ENCODE measurements at places on chromosomes 13 and 19. TPM values are rescaled to one million over a fixed set of nuclear protein-coding genes. Genes with fewer than 3 reads are reported as not detected.

- DNase-seq: no peak
These were observed 24.6 kb downstream of the SBNO2 start for GRCh38 chr19:1149259-1150045.

The BST2 gene
- polyA plus RNA-seq: 115 TPM

The SELENOV gene
- not detected for polyA plus RNA-seq

DNA sequence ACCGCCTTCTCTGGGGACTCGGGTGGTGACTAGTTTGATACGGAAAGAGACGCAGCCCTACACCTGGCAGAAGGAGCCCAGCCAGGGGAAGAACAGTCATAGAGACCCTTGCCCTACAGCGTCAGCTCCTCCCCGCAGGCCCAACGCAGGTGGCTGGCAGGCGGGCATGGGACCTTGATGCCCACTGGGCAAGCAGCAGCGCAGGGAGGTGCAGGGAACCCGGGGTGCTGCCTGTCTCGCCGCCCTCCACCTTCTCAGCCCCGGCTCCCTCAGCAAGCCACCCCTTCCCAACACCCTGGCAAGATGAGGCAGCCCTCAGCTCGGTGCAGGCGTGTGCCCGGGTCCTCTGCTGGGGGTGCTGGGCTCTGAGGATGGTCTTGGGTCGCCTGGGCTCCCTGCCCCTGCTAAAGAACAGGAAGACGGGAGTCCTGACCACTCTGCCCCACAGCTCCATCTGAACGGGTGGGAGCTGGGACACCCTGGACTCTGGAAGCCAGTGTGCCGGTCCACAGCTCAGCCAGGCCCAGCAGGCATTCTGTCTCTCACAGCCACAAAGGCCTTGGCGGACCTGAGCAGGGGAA, 9.0 kb downstream of the MIER2 start:
- DNase-seq: no peak

- no peak for DNase-seq
These were observed 698.8 kb downstream of the UQCRFS1 start for GRCh38 chr19:28514166-28514565.

DNA sequence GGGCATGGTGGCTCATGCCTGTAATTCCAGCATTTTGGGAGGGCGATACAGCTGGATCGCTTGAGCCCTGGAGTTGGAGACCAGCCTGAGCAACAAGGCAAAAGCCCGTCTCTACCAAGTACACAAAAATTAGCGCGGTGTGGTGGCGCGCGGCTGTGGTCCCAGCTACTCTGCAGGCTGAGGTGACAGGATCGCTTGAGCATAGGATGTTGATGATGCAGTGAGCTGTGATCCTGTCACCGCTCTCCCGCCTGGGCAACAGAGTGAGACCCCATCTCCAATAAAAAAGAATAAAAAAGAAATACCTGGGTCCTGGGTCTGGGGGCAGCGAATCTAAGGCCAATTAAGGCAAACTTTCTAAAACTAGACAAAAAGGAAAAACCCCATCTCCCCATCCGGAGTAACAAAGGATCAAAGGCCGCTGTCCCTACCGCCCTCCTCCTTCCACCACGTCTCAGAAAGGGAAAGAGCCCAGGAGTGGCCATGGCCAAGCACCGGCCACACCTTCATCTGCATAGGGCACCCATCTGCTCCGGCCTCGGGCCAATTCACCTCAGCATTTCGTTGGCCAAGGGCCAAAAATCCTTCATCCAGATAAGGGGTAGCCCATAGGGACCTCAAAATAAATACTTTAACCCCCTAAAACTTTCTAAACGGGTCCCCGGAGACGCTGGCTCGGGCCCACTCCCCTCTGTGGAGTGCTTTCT, 851 bp downstream of the ZNF320 start:
- peak; percentile 2 for DNase-seq

The SEMA6B gene
- polyA plus RNA-seq: not detected

The KLHL1 gene
- polyA plus RNA-seq: not detected

GRCh38 chr13:97125810-97126738, 96.1 kb upstream of the MBNL2 start:
- no peak for DNase-seq

DNA sequence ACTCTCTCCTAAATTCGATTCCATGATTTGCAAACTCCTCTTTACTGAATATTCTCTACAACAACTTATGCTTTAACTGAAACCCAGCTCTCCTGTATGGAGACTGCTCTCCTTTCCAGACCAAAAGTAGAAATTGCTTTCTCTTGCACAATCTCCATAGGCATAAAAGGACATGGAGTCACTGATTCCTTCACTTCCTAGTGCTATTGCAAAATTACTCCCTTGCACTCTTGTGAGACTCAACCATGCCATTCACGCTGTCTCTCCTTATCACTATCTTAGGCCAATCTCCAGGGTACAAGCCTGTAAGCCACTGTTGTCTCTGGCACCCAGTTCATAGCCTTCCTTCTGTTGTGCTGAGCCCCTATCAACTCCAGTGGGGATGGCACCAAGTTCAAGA, 30.6 kb downstream of the SERPINE3 start:
- no peak for DNase-seq

DNA sequence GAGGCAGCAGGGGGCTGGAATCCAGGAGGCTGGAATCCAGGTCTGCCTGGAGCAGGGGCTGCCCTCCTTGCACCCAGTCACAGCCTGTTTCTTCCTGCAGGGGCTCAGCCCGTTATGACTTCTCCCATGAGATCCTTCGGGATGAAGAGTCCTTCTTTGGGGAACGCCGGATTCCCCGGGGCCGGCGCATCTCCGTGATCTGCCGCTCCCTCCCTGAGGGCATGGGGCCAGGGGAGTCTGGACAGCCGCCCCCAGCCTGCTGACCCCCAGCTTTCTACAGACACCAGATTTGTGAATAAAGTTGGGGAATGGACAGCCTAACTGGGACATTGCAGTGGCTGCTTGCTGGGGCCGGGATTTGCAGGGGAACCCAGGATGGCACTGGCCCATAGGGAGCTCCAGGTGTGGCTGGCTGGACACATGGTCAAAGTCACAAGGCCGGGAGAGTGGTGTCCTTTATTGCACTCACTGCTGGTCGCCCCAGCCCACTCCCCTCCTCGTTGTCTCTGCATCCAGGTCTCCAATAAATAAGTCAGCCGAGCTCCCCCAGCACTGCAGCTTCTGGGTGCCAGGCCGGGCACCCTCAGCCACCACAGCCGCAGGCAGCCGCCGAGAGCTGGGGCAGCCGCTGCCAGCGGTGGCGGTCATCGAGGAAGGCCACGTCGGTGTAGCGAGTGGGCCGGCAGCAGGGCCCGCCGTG, 872 bp downstream of the PSPN start:
- no peak for DNase-seq

DNA sequence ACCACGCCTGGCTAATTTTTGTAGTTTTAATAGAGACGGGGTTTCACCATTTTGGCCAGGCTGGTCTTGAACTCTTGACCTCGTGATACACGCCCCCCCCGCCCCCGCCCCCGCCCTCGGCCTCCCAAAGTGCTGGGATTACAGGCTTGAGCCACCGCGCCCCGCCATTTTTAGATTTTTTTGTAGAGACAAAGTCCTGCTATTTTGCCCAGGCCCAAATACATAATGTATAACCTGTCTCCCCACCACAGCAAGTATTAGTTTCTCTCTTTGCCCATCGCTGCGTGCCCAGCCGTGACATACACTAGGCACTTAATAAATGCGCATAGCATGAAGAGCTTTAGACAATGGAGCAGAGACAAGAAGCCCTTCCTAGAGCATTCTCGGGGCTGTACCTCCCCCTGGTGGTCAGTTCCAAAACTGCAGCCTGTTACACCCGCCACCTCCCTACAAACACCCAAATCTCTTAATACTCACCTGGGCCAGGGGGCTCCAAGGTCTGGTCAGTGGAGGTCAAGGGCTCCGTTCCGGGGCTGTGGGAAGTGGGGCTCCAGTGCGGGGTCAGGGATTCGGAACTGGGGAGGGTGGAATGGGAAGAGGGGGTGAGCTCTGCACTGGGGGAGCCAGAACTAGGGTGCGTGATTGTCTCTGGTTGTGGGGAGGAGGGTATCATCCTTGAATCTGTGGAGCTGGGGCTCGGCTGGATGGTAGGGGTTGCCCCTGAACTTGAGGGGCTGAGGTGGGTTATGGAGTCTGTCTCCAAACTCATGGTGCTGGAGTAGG, 22.5 kb downstream of the IQCN start:
- peak; percentile 76 for DNase-seq

The CACTIN gene
- polyA plus RNA-seq: 9.5 TPM

- no peak for DNase-seq
These were observed 734 bp downstream of the TYROBP start for GRCh38 chr19:35907377-35907745.

- DNase-seq: no peak
These were observed 277.9 kb downstream of the ZNF536 start for GRCh38 chr19:30649934-30650614.

The ICAM3 gene
- 244 TPM for polyA plus RNA-seq

The ZNF382 gene
- 10.3 TPM for polyA plus RNA-seq

The VMAC gene
- 7.0 TPM for polyA plus RNA-seq

- no peak for DNase-seq
These were observed 29.5 kb upstream of the CEBPG start for GRCh38 chr19:33343859-33344572.

The ZNF132 gene
- polyA plus RNA-seq: 2.4 TPM

- no peak for DNase-seq
These were observed 471.4 kb downstream of the LIG4 start for GRCh38 chr13:107743983-107744382.

GRCh38 chr13:26759249-26759906, 1.2 kb downstream of the GPR12 start:
- DNase-seq: no peak

DNA sequence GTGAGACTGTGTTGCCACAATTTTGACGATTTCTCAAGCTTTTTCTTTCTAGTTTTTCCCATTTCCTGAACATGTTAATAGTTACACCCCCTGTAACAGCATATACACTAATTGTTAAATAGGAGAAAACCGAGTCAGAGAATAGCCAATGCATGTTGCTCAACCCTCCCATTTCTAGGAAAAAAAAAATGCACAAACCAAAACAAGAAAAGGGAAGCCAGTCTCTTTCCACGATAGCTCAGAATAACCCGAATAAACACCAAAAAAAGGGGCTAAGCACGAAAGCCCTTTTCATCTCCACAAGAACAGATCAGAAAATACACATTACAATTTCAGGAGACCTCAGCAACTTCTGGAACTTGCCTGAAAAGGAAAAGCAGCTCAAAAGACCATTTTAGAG, 16.3 kb downstream of the LATS2 start:
- no peak for DNase-seq

The ZIC2 gene
- not detected for polyA plus RNA-seq

- no peak for DNase-seq
These were observed 4.1 kb downstream of the HMG20B start for GRCh38 chr19:3576696-3577443.

DNA sequence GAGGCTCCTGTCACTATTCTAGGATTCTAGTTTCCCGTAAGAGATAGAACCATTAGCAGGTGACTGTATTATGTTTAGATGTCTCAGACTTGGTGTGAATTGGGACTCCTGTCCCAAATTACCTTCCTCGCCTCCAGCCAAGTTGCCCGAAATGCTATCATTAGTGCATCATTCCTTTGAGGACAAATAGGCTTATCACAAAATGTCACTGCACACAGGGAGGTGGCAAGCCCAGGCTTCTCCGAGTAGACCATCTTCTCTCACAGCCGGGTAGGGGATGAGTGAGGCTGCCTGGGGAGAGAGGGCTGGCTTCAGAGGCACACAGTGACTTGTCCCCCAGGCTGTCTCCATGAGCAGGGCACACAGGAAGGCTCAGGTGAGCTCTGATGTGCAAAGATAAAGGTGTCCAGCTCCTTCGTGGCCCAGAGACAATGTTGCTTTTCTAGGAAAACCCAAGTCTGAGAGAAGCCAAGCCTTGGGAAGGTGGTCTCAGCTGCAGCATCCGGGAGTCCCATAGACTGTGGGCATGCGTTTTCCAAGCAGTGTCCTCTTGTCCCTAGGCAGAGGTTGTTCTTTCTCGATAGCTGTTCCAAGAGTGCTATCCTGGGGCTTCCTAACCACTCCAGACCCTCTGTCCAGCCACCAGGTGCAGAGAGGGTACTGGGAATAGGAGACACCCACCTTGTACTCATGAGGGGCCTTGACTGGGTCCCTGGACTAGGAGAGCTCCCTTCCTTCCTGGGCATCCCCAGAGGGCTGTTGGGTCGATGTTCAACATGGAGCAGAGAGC, 163.1 kb upstream of the TSHZ3 start:
- DNase-seq: no peak

DNA sequence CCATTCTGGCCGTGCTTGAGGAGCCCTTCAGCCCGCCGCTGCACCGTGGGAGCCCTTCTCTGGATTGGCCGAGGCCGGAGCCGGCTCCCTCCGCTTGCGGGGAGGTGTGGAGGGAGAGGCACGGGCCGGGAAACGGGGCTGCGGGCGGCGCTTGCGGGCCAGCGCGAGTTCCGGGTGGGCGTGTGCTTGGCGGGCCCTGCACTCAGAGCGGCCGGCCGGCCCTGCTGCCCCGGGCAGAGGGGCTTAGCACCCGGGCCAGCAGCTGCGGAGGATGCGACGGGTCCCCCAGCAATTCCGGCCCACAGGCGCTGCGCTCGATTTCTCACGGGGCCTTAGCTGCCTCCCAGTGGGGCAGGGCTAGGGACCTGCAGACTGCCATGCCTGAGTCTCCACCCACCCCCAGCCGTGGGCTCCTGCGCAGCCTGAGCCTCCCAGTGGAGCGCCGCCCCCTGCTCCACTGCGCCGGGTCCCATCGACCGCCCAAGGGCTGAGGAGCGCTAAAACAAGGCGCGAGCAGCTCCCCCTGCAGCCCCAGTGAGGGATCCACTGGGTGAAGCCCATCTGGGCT, 76.5 kb downstream of the PCDH20 start:
- no peak for DNase-seq

The CPB2 gene
- not detected for polyA plus RNA-seq

The IL12RB1 gene
- polyA plus RNA-seq: 24.1 TPM

The ZSCAN22 gene
- 3.6 TPM for polyA plus RNA-seq

GRCh38 chr19:47158879-47159503, 28.4 kb downstream of the SAE1 start:
- DNase-seq: peak; percentile 81

GRCh38 chr13:59677966-59678814, 485.5 kb downstream of the DIAPH3 start:
- DNase-seq: peak; percentile 34

- no peak for DNase-seq
These were observed 57.3 kb downstream of the MTUS2 start for GRCh38 chr13:28877408-28877807.

DNA sequence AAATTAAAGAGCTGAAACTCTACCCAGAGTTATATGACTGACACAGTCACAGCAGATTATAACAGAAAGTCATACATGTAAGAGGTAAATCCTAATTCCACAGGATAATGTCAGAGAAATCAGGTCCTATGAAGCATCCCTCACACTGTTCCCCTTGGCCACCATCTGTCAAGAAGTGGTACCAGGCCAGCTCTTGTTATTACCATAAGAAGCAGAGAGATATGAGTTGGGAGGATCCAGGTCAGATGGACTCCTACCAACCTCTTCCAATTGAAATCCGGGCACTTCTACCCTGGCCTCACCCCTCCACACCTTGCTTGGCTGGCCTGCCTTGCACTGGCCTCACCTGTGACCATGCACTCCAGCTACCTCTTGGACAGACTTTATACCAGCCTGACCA, 353.2 kb downstream of the DNAJC15 start:
- DNase-seq: no peak

DNA sequence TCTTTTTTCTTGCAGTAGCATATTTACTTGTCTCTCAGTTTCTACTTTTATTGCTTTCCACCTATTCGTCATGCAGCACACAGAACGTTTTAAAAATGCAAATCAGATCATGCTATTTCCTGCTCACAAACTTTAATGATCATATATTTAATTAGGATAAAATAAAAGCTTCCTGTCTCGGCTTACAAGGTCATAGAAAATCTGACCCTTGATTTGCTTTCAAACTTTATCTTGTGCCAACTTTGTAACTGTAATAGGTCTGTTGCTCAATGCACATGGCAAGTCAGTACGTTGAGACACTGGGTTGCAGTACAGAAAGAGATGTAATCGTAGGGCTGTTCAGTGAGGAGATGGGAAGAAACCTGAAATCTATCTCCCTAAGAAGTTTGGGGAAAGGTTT, 95.6 kb upstream of the CSNK1A1L start:
- no peak for DNase-seq
